ENCODE measurements at places on chromosomes 12 and 14.

GRCh38 chr14:76752744-76753143 is 8.5 kb upstream of the VASH1 start:
- no peak for DNase-seq

- DNase-seq: no peak
Measured at GRCh38 chr14:88908216-88908615, 83.8 kb downstream of the TTC8 start.

GRCh38 chr12:47276621-47277309 is 197.0 kb upstream of the AMIGO2 start:
- no peak for DNase-seq

DNA sequence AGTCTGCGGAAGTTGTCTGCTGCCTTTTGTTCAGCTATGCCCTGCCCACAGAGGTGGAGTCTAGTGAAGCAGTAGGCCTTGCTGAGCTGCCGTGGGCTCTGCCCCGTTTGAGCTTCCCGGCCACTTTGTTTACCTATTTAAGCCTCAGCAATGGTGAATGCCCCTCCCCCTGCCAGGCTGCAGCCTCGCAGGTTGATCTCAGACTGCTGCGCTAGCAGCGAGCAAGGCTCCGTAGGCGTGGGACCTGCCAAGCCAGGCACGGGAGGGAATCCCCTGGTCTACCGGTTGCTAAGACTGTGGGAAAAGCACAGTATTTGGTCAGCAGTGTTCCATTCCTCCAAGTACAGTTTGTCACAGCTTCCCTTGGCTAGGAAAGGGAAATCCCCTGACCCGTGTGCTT is 143.6 kb downstream of the DYRK2 start:
- DNase-seq: no peak

DNA sequence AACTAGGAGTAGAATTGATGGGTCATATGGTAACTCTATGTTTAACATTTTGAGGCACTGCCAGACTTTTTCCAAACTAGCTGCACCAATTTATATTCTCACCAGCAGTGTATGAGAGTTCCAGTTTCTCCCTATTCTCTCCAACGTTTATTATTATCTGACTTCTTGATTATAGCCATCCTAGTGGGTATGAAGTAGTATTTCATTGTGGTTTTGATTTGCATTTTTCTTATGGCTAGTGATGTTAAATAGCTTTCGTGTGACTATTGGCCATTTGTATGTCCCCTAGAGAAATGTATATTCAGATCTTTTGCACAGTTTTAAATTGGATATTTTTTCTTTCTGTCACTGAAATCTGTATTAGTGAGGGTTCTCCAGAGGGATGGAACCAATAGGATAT is 37.8 kb downstream of the HELB start:
- no peak for DNase-seq

GRCh38 chr14:99718811-99719192 is 34.7 kb downstream of the CYP46A1 start:
- no peak for DNase-seq

DNA sequence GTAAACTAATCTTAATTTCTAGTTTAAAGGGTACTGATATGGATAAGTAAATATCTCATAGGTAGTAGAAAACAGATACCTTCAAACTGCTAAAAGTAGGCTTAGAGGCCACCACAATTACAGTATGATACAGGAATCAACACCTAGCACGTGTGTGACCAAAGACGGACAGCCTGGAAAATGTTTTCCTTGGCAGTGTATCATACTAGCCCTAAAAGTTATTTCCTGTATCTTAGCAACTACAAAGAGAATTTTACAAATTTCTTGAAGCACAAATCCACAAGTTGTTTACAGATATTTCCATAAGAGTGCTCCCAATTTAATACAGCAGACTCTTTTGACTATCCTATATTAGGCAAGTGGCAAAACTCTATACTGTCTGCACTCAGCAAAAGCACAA is 106.0 kb downstream of the ITPR2 start:
- no peak for DNase-seq

DNA sequence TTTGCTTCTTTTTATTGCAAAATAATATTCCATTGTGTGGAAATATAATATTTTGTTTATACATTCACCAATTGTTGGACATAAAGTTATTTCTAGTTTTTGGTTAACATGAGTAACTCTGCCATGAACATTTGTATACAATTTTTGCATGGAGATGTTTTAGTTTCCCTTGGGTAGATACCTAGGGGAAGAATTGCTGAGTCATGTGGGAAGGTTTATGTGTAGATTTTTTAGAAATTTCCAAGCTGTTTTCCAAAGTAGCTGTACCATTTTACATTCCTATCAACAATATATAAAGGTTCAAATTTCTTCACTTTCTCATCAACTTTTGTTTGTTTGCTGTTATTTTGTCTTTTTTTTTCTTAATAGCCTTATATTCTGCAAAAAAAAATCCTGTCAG is 664.7 kb upstream of the FBXO33 start:
- no peak for DNase-seq

DNA sequence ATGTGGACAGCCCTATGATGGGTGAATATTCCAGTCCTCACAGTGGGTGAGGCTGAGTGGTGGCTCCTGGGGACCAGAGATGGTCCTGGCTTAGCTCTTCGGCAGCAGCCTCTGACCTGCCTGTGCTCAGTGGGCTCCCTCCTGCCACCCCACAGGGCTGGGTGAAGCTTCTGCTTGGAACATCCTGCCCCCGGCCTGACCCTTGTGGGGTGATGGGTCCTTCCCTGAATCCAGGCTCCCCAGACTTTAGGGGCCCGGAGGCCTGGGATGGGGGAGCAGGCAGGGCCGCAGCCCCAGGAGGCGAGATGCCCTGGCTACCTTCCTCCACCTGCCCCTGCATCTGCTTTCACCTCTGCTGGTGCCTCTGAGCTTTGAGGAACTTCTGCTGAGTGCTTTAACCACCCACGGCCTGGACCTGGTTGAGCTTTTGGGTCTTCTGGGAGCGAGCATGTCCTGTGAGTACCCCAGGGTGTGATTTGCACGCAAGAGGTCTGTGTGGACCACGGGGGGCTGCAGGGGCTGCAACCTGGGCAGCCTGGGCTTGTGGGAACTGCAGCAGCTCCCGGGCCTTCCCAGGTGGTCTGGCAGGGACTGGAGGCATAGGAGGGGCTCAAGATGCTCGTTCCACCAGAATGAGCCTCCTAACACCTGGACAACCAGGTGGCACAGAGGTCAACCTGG is 159.5 kb downstream of the KIF26A start:
- DNase-seq: no peak

DNA sequence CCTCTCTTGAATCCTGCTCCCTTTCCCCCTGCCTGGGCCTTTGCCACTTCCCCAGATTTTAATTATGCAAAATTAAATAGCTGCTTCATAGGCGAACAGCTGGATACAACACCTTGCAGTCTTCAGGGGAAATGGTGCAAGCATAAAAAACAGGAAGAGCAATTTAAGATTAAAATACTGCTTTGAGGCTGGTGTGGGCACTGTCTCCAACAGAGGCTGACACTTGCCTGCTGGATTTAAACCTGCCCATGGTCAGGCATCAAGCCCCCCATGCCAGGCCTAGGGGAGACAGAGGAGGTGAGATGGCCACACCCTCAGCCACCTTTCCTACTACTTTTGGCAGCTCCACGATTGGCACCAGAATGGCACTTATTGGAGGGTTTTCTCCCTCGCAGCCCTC is 110.1 kb upstream of the DIO3 start:
- no peak for DNase-seq

DNA sequence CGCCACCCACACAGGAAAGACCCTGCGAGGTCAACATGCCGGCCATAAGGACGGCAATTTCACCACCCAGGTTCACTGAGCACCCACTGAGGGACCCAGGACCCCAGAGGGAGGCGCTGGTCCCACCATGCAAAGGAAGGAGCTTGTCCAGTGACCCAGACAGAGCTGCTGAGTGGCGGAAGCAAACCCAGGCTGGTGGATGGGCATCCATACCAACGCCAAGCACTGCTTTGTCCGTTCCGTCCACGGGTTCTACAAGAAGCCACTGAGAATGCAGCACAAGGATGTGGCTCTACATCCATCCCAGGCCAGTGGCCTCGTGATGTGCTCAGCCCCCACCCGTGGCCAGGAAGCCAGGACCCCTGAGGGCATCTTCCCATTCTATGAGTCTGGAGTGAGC is 23.8 kb upstream of the GOLGA3 start:
- no peak for DNase-seq

GRCh38 chr14:33647385-33647786 is 303.5 kb downstream of the EGLN3 start:
- DNase-seq: peak; percentile 91

DNA sequence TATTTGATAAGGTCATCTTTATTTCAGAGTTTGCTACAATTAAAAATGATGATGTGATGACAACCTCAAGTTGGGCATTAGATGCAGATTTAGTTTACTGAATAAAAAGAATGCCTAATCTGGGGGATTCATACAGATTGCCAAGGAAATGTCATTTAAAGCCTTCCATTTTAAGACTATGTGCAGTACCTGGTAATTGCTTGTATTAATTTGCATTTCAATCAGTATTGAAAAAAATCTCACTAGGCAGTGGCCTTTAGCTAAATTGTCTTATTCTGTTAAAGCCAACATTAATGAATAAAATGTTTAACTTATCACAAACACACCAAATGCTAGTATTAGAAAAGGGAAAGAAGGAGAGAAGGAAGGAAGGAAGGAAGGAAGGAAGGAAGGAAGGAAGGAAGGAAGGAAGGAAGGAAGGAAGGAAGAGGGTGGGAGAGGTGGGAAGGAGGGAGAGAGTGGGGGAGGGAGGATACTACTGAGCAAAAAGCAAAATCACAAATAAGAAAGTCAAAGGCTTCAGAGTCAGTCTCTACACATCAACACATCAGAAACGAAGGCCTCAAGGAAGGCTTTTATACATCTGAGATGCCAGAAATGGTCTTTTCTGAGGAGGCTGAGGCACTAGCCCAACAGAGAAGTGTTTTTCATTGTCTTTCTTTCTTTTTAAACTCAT is 271.1 kb upstream of the CLEC14A start:
- no peak for DNase-seq

- DNase-seq: no peak
Measured at GRCh38 chr14:51474854-51475253, 176.9 kb upstream of the FRMD6 start.

DNA sequence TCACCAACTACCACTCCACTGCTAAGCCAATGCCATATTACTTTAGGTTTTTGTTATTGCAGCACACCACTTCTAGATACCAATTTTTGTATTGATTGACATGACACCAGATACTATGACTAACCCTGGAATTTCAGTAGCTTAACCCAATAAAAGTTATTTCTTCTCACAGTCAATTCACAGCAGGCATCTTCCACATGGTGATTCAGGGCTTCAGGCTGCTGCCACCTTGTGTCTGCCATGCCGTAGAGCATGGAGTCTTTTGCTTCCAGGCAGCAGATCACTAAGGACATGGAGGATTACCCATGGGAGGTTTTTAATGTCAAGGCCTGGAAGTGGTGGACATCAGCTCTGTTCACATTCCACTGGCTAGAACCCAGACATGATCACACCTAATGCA is 56.4 kb upstream of the LTA4H start:
- no peak for DNase-seq

DNA sequence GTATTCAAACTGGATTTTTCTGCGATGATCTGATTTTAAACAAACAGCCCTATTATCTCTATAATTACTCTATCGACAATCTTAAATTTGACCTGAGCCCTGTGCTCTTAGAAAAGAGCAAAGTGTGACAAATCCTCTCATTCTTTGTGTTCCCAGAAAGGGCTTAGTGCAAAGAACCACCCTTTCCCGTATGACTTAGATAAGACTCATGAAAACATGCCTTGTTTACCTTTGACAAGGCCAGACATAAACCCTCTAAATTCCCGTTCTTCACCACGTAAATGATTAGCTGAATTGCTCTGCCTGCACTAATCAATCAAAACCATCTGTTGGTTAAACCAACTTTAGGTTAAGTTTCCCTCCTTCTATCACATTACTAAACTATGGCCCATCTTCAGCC is 285.7 kb upstream of the SEL1L start:
- no peak for DNase-seq

DNA sequence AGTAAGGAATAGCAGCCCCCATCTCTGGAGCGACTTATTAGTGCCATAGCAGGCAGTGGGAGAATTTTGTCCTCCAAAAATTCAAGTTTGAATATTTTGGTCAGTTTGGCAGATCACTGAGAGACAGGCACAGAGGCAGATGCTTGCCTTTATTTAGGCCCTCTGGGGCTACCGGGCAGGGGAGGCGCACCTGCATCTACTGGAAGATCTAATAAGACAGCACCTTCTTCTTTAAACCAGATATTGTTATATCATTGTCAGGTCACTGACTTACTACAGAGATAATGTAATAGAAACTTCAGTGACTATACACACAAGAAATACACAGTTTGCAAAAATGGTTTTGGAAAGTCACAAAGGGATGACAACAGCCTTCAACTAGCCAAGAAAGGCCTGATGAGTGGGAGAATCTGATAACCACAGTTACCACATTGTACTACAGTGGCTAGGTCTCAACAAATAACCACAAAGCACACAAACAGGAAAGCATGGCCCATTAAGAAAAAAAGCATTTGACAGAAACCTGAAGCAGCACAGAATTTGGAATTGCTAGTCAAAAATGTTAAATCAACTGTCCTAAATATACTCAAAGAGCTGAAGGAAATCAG is 56.8 kb downstream of the CDK17 start:
- DNase-seq: no peak

DNA sequence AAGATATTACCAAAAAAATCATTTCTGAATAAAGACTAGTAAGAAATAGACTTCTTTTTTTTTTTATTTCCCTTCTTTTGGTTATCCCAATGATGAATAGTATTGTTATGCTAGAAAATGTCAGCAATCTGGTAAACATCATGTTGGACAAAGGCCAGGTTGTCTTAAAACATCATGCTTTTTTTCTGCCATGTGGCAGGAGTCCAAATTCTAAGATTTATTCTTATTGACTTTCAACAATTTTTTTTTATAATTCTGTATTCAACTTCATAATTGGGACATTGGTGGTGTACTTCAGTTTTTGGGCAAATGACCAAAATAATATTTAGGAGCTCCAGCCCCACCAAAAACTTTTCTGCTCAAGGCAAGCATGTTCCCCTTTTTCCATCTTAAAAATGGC is 10.5 kb downstream of the DCN start:
- DNase-seq: no peak

GRCh38 chr12:103965590-103966504 is at the start of gene TDG:
TSS of gene TDG (plus strand) at chr12:103965872. CDS start at chr12:103966038, 166 bp downstream.
- peak; percentile 97 for DNase-seq

- DNase-seq: no peak
Measured at GRCh38 chr12:607541-608001, 55.7 kb downstream of the NINJ2 start.

- no peak for DNase-seq
Measured at GRCh38 chr12:64737539-64737938, 21.7 kb downstream of the GNS start.

- no peak for DNase-seq
Measured at GRCh38 chr12:29634057-29634456, 136.6 kb upstream of the OVCH1 start.

- DNase-seq: no peak
Measured at GRCh38 chr12:57377103-57377840, 53.6 kb downstream of the R3HDM2 start.

GRCh38 chr12:77861317-77861716 is 30.6 kb downstream of the NAV3 start:
- DNase-seq: no peak

Measured in fibroblast of skin of left biceps (primary cell).